ENCODE measurements at places on chromosomes 5 and 9.
A peak's percentile ranks its signal among the peaks of the same experiment; 100 is the strongest.

- no peak for DNase-seq
Measured at GRCh38 chr5:69024241-69024651, 69.6 kb upstream of the SLC30A5 start.

GRCh38 chr5:147388184-147389108 is 121.4 kb downstream of the DPYSL3 start:
- no peak for DNase-seq

- DNase-seq: no peak
Measured at GRCh38 chr9:121053544-121053943, 3.5 kb upstream of the C5 start.

DNA sequence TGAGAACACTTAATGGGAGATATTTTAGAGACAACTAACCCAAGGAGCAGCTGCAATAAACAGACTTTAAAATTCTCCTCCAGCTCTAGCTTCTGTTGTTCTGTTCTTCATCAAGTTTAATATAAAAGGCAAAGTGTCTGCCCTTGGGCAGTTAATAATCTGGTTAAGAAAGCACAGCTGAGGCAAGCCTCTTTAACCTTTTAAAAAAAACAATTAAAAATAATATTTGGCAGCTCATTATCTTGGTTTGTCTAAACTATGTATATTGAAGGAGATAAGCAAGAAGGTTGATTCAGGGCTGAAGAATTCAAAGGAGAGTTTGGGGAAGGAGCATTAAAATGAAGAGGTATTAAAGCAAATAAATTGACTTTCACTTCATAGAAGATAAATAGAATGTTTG is 75.4 kb downstream of the TSSK1B start:
- no peak for DNase-seq

DNA sequence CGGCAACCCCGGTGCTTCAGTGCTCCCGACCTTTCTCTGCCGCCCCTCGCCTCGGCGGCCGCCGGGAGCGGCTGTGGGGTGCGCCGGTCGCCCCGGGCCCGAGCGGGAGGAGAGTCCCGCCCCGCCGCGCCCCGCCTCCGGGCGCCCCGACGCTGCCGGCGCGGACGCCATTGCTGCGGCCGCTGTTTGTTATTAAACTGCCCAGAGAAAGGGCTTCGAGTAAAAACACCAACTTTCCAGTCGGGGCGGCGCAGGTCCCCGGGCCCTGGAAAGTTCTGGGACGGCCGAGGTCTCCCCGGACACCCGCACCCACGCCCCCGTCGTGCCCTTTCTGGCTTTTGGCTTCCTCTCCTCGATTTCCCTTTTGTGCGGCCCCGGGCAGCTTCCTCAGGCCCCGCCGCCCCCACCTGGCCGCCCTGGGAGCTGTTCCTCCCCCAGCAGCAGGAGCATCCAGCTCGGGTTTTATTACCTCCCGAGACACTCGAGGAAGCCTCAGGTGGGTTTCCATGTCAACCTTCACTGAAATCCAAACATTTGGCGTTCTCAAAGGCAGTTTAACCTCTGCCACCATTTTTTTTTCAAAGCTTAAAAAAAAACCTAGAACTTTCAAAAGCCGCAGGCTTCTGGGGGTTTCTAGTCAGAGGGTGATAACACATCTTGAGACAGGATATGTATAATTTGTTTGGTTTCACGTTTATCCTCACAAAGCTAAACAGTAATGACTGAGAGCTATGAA is 334.4 kb downstream of the CWC27 start:
- peak; percentile 62 for DNase-seq

- no peak for DNase-seq
Measured at GRCh38 chr5:66960369-66961137, 236.0 kb downstream of the CD180 start.

DNA sequence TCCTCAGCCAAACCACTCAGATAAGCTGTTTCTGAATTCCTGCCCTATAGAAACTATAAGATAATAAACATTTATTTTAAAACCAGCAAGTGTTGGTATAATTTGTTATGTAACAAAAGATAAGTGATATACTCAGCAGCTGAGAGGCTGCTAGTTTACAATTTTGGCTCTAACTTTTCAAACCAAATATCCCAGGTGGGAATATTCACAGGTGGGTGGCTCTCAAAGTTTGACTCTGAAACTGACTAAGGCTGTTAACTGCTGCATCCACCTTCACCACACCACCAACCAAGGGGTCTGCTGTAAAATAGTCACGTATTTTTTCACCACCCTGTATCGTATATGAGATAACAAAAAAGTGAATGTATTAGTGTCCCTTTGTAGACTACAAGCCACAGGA is 9.7 kb upstream of the ZNF366 start:
- no peak for DNase-seq

DNA sequence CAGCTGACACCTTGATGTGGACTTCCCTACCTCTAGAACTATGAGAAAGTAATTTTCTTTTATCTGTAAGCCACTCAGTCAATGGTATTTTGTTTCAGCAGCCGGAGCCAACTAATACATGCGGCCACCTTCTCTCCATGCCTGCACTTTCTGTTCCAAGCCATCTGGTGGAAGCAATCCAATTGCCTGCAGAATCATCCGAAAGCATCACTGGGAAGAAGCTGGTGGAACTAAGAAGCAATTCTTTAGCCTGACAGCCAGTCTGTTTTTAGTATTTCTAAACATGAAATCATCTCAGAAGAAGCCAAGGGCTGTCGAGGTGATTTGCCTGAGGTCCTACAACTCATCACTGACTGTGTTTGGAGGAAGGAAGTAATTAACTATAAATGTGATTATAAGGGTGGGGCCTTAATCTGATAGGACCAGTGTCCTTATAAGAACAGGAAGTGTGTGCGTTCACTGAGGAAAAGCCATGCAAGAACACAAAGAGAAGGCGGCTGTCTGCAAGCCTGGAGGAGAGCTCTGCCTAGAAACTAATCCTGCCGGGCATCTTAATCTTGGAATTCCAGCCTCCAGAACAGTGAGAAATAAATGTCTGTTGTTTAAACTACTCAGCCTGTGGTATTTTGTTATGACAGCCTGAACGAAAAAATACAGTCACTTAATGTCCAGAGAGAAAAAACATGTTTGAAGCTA is 49.1 kb downstream of the NXNL2 start:
- DNase-seq: no peak

DNA sequence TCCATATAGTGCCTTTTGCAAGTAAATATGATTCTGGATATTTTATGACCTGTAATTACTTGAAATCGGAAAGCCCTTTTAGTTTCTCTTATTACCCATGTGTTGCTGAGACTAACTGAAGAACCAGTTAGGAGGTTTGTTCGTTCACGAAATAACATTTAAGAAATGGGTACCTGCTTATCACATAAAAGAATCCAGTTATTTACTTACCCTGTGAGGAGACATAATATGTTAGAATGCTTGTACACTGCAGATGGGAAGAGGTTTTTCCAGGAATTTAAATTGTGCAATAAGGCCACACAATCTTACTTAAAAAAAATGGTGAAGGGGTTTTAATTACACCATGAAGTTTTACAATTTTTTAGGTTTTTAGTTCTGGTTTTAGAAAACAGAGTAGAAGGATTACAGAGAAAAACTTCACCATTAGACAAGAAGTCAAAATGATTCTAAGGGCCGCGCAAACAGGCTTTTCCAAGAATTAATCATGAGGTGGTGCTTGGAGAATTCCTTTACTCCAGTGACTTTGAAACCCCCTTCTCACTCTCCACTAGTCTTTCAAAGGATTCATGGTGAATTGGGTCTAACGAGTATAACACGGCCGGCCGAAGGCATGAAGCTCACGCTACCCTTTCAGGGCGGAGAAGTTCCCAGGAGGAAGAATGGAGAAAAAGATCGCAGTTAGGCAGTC is 1.1 kb upstream of the PTGER4 start:
- DNase-seq: no peak

- no peak for DNase-seq
Measured at GRCh38 chr5:168165977-168166376, 125.5 kb upstream of the WWC1 start.

GRCh38 chr5:158753354-158753753 is 346.4 kb downstream of the EBF1 start:
- no peak for DNase-seq

DNA sequence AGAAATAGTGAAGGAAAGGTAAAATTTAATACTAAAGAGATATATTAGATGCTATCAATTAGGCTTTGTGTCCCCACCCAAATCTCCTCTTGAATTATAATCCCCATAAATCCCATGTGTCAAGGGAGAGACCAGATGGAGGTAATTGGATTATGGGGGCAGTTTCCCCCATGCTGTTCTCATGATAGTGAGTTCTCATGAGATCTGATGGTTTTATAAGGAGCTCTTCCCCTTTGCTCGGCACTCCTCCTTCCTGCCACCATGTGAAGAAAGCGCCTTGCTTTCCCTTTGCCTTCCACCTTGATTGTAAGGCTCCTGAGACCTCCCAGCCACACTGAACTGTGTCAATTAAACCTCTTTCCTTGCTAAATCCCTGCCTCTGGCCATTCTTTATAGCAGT is 697.0 kb upstream of the RGMB start:
- DNase-seq: no peak
